ENCODE measurements at places on chromosomes 2 and 18.

DNA sequence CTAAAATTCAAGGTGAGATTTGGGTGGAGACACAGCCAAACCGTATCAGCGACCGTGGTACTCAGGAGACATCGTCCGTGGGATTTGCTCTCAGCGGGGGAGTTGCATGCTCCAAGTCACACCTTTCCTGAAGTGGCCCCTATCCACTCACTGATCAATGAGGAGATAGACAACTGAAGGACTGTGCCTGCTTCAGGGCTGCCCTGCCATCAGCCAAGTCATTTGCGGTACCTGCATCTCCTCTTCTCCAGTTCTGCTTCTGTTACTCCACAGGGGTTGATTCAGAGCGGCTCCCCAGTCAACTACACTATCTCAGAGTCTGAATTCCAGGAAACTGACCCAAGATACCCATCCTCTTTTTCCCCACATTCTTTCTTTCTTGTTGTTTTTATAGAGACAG, 184.1 kb downstream of the MREG start:
- DNase-seq: no peak

DNA sequence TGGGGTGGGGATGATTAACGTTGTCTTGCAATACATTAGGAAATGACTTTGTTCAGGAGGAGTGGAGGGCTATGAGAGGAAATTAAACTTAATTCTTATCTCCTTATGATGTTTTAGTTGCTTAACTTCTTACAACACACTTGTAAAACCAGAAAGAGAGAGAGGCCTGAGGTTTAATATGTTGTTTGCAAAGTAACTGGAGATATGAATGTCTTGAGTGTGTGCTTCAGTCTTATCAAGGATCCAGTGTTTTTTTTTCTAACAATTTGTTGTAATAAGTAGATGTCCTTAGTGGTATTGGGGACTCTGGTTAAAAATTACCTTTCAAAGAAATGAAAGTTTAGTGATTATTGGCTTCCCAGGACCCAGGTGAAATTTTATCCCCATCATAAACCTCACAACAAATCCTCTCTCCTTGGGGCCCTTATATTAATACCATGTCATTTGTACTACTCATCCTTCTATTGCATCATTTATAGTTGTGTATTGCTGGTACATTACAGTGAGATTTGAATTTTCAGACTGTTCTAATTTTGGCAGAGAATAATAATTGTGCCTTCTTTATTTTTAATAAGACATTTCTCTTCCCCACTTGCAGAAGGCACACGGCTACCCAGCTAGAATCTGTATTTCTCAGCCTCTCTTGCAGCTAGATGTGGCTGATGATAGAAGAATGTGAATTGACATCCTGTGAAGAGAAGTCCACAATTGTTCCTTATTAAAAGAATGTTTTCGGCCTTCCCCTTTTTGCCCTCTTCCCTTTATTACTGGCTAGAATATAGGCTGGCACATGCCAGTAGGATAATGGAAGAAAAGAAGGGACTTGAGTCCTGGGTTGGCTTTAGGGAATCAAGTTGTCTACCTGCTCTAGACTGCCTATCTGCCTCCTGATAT, 91.9 kb upstream of the CXCR4 start:
- DNase-seq: no peak

DNA sequence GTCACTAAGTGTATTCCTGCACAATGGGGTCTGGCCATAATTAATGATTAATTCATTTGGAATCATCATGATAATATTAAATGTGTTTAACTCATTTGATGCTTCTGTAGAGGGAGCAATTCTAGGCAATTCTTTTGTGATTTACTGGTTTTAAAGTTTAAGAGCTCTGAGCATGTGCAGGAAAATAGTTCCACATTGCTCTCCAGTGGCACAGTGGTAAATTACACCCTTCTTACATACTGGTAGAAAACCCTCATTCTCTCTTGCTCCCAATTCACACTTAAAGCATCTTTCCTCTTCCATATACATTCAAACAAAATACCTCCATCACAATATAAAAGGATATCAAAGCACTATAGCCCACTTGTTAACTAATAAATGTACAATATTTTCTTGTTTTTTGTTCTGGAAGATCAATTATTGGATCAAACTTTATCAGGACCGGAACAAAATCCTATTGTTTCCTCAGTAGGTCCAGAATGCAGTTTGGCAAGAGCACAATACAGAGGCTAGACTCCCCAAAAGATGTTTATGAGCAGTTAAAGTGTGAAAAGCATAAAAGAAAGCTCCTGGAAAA, 844.3 kb downstream of the MBD2 start:
- DNase-seq: peak; percentile 7

- DNase-seq: peak; percentile 43
Measured at GRCh38 chr2:62370321-62371250, 135.4 kb downstream of the TMEM17 start.

GRCh38 chr2:216959433-216959832, 99.6 kb upstream of the TNP1 start:
- no peak for DNase-seq
